ENCODE measurements at places on chromosomes 7 and 10.

- no peak for DNase-seq
Measured at GRCh38 chr10:90969947-90970673, 49.2 kb upstream of the ANKRD1 start.

DNA sequence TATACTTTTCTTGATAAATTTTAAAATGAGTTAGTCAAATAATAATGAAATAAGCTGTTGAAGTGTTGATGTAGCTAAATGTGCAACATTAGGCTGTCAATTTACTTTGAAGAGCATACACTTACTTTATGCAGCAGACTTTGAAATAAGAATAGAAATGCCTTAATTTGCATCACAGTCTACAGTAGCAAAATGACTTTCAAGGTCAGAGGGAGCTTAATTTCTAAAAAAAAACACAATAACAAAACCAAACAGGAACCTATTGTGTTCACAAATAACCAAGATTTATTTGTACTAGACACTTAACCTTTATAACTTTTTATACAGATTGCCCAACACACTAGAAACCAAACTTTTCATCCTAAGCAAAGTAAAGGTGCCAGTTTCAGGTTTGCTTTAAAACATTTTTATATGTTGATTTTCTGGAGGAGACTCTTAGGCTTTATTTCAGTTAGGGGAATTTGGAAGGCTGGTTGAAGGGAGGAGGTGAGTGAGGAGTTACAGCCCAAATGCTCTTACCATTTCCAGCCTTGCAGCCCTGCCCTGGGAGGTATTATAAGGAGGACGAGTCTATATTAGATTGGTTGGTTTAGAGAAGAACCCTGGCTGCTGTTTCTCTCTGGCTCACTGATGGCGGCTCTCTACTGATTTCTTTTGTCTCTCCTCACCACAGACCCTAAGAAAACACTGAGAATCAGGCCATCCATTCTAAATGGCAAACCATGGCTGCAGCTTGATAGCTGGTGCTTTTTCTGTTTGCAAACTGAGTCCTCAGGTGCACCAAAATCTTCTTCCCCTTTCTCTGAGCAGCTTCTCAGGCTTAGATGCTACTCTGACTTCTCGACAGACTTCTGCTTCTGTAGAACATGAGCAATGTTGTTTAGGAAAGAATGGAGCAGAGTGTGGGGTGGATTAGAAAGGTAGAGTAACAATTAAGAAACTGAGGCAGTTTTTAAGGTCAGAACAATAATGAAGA, 55.2 kb upstream of the RPA3 start:
- DNase-seq, result no peak

GRCh38 chr7:104550362-104550761, 222.0 kb downstream of the LHFPL3 start:
- no peak for DNase-seq

- no peak for DNase-seq
Measured at GRCh38 chr7:20331910-20332813, 1.5 kb downstream of the ITGB8 start.

GRCh38 chr10:11403116-11403515, 208.3 kb downstream of the USP6NL start:
- DNase-seq, result peak; percentile 42

GRCh38 chr7:79308192-79308591, 145.3 kb downstream of the MAGI2 start:
- DNase-seq, result no peak

DNA sequence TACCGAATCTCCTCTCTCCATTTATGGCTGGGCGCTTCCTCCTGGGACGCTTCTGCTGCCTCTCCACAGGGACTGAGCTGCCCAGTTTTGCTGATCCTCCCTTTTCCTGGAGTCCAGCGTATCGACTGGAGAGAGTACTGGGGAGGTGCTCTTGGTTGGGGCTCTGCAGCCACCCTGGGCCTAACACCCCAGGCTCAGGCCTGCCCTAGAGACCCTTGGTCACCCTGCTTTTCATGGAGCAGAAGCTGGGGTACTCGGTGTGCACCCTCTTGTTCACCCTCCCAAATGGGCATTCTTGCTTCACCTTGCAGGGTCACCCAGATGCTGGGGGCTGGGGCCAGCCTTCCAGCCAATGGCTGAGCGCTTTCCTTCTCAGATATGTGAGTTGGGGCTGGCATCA, 88.8 kb upstream of the RET start:
- DNase-seq, result no peak

- DNase-seq, result no peak
Measured at GRCh38 chr7:40009301-40009700, 59.2 kb downstream of the CDK13 start.

- no peak for DNase-seq
Measured at GRCh38 chr7:158830211-158830723, 958 bp upstream of the ESYT2 start.

DNA sequence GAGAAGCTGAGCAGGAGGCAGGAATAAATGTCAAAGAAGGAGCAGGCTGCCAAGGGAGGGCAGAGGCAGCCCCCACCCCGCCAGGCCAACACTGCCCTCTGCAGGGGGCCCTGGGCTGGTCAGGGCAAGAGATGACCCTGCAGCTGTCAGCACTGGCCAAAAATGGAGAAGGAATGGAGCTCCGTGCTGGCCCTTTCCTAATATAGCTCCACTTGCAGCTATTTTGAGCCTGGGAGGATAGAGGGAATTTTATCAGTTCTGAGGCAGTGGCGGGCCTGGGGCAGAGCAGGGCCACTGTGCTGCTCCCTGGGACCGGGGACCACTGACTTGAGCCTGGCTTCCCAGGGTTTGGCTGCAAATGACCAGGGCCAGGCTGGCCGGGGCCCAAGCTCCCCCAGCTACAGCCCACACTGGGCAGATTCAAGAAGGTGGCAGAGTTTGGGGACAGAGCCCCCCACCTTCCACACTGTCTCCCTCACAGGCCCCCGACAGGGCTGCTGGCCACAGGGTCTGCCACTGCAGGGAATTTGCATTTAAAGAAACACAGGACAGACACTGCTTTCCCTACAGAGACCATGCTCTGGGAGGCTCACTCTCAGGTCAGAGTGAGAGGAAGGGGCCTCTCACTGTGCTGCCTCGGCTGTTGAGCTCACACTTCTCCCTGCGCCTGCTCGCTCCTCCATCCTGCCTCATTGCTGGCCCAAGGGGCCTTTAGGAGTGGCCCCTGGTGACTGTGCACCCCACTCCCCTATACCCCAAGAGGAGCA, 16.2 kb downstream of the LDB3 start:
- DNase-seq, result no peak

DNA sequence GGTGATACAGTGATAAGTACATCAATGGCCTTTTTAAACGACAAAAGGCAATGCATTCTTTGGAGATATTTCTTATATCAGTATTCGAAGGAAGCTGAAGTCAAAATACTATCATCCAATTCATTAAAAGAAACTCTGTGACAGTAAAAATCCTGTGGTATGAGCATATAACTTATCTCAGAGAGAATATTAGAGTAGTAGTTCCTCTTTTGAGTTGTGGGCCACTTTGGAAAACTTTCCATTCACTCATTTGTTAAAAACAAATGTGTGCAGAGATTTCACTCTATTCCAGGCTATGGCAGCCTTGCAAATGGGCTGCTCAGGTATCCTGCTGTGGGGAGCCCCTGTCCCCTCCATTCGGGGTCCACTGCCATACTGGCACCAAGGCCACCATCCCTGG, 55.3 kb upstream of the ZNF438 start:
- DNase-seq, result no peak

- DNase-seq, result no peak
Measured at GRCh38 chr7:51077987-51078370, 238.6 kb downstream of the COBL start.

All from activated CD8-positive, alpha-beta memory T cell treated with anti-CD3 and anti-CD28 coated beads for 4 hours (primary cell).